Endodermal cell (in vitro differentiated cells): ENCODE measurements at places on chromosomes 6 and 20.
A peak's percentile ranks its signal among the peaks of the same experiment; 100 is the strongest.

DNA sequence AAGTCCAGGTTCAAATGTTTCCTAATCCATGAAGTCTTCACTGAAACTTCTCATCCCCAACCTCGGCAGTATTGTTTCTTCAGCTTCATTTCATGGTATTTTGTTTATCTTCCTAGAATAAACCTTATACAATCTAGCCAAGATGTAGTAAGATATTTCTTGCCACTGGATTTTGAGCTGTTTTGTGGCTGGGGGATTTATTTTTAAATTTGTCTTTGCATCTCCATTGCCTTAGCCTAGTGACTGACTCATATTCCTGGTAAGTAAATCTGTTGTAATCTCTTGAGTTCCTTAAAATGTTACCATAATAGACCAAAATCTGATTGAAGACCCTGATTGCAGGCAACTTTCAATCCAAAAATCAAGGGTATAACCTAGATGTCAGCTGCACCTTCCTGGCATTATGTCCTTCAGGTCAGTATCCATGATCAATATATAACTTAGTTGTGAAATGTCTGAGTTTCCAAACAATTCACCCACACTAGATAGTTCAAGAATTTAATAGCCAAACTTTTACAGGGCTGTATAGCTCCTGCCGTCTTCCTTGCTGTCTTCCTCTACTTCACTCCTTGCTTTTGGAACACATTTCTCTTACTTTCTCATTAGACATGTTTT is 4.7 kb upstream of the TRMT11 start:
- no peak for DNase-seq

GRCh38 chr20:11791835-11792567 is 125.7 kb upstream of the BTBD3 start:
- peak; percentile 57 for DNase-seq

DNA sequence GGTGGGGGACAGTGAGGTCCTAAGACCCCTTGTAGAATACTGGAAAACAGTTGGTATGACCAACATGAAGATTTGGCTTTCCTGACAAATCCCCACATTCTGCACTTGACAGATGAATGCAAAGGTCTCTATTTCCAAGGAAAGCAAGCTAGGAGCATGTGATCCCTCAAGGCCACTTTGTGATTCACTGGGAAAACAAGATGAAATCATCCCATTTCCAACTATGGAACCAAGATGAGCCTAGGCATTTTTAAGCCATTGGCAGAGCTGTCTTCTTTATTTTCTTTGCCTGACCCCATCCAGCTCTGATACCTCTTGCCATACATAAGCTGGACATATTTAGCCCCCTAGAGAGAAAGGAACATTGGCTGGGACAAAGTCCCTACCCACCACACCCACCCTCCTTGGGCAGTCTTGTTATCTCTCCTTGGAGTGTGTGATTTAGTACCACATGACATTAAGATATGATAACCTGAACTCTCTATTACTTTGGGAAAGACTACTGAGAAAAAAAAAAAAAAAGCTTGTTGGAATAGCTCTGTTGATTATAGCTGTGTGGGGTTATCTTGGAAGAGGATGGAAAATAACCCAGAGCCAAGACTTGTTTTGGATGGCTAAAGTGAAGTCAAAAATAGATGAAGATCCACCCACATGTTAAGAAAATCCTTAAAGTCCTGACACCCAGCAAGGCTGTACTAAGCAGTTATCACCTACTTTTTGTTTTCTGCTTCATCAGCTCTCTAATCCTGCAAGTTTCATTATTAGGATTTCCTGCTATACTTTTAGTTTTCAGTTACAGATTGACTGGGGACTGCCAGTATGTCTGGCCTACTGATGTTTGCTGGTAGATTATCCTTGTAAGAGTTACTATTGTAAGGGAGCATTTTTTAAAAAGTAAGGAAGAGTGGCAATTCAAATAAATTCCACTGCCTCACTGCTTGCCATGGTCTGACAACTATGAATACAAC is 90.1 kb upstream of the PREP start:
- no peak for DNase-seq

GRCh38 chr6:113111550-113111949 is 745.6 kb upstream of the MARCKS start:
- DNase-seq = no peak

- DNase-seq = no peak
Measured at GRCh38 chr20:51446656-51447055, 95.9 kb downstream of the NFATC2 start.

DNA sequence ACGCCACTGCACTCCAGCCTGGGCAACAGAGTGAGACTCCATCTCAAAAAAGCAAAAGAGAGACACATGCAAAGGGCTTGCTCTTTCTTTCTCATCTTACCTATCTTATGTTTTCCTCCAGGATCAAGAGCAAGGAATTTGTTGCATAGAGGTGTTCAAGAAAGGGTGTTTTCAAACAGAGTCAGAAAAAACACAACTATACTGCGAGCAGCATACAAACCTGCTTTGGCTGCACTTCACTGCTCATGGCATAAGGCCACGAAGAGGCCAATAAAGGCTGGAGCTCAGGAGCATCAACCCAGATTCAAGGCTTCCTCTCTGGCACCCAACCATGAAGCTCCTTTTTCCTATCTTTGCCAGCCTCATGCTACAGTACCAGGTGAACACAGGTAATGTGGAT is at the start of gene DEFB129:
Gene DEFB129, plus strand, starts transcription at position 301 of the 400 bp plus-strand sequence. Its CDS starts 31 bp downstream, at position 332.
- DNase-seq = no peak

DNA sequence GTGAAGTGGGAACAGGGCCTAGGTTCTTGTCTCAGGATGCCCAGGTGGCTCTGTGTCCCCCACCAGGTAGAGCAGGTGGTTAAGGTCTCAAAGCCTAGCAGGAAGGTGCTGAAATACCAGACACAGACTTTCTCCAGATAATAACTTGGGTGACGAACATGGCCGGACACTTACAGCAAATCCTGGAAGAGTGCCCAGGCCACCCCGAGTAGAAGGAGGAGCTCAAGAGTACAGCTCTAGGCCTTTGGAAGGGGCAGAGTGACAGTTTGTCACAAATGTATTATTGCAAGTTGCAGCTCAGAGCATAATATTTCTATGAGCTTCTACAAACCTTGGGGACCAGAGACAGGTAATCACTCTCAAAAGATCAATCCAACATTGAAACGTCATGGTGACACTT is 251.6 kb upstream of the SOX4 start:
- DNase-seq = no peak

DNA sequence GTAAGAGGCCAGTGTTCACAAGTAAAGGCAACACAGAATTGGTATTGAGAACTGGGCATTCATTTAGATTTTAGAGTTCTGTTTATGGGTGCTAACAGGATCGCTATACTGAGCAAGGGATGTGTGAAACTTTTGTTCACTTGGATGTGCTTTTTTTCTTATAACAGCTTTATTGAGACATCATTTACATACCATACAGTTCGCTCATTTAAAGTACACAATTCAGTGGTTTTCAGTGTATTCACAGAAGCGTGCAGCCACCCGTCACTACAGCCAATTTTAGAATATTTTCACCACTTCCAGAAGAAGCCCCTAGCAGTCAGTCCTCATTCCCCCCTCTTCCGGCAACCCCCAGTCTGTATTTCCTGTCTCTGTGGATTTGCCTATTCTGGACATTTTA is 48.7 kb downstream of the GFRA4 start:
- DNase-seq = no peak

- no peak for DNase-seq
Measured at GRCh38 chr6:160962835-160963623, 28.5 kb upstream of the MAP3K4 start.

- peak; percentile 89 for DNase-seq
Measured at GRCh38 chr6:163554663-163555062, 140.1 kb downstream of the QKI start.

GRCh38 chr6:4369616-4370015 is 234.2 kb upstream of the ECI2 start:
- peak; percentile 16 for DNase-seq

GRCh38 chr6:74671558-74672025 is 534.3 kb downstream of the COL12A1 start:
- no peak for DNase-seq

- peak; percentile 21 for DNase-seq
Measured at GRCh38 chr6:170057034-170057734, 233.7 kb downstream of the DLL1 start.

- peak; percentile 55 for DNase-seq
Measured at GRCh38 chr6:73558624-73559398, 38.0 kb upstream of the EEF1A1 start.

- peak; percentile 100 for DNase-seq
Measured at GRCh38 chr20:46021361-46022359, 7.4 kb upstream of the SLC12A5 start.

DNA sequence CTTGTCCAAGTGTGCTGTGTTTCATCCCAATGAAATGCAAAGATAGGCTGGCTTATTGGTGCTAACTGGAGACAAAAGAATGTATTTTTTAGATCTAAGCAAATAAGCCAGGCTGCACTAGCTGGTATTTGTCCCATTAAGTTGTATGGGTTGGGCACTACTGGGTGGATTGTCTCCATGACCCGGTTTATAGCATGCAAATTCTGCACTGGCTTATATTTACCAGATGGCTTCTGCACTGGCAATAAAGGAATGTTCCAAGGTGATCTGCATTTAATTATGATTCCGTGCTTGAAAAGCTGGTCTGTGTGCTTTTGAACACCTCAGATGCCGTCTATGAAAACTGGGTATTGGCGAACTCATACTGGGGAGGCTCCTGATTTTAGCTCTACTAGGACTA is 61.4 kb upstream of the MOCS1 start:
- no peak for DNase-seq

DNA sequence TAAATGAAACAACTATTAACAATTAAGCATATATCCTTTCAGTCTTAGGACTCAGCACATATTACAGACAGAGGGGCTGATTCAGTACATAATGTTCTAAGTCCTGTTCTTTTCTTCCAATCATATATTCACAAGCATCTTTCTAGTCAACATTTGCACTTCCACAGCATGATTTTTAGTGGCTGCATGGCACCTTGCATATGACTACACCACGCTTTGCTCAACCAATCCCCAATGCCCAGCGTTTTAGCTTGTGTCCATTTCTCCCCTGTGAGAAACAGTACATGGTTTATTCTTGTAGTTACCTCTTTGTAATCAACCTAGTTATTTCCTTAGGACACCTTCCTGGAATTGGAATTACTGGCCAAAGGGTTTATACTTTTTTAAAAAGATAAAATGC is 33.2 kb downstream of the AAR2 start:
- no peak for DNase-seq

- peak; percentile 69 for DNase-seq
Measured at GRCh38 chr6:34227761-34228421, 8.8 kb upstream of the HMGA1 start.

GRCh38 chr6:11362564-11362963 is 130.1 kb upstream of the NEDD9 start:
- DNase-seq = no peak

- no peak for DNase-seq
Measured at GRCh38 chr6:111626441-111626840, 20.8 kb upstream of the TRAF3IP2 start.

DNA sequence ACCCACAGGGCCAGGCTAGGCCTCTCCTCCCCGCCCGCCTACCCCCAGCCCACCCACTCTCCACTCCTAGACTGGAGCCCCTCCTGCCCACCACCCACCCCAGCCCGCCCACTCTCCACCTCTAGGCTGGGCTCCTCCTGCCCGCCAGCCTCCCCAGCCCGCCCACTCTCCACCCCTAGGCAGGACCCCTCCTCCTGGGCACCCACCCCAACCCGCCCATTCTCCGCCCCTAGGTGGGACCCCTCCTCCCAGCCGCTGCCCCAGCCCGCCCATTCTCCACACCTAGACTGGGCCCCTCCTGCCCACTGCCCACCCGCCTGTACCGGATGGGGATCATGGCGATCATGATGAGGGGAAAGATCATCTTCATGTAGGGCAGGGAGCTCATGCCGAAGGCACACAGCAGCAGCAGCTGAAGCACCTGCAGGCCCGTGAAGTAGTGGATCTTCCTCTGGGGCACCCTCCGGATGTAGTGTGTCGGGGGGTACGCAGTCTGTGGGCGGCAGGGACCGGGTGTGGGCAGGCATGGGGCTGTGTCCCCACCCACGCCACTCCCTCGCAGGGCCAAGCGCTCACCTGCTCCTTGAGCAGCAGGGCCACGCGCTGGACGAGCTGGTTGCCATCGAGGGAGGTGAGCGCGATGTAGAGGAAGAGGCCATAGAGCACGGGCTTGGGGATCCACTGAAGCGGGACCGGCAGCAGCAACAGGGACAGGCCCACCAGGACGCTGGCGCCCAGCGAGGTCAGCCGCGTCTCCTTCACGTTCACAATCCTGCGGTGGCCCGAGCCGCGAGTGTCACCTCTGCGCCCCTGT is 10.8 kb downstream of the SLC4A11 start:
- DNase-seq = no peak

GRCh38 chr6:166078294-166078693 is 89.4 kb downstream of the TBXT start:
- no peak for DNase-seq
